SJSA1 (cell line): ENCODE measurements at places on chromosomes 11 and 22. TPM values are rescaled to one million over a fixed set of nuclear protein-coding genes. Genes with fewer than 3 reads are reported as not detected.
A peak's percentile ranks its signal among the peaks of the same experiment; 100 is the strongest.

DNA sequence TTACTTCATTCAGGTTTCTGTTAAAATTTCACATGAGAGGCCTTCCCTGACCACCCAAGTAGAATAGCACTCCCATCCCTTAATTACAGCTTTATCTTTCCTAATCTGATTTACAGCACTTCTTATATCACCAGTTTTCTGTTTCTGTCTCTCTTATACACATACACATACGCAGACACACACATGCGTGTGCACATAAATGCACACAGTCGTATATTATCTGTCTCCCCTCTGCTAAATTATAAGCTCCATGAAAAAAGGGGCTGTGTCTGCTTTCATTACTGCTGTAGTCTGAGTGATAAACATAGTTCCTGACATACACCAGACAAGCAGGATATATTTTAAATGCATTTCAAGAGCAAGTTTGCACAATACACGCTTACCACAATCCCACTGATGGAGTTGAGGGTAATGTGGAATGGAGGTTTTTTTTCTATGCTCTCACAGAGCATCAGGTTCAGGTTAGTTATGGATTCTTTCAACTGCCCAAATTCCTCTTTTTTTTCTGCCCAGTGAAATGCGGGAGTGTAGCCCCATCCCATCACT lies 13.7 kb upstream of the TOP3B start:
- no peak for DNase-seq
- no peaks in the 10 kb centered on the region for H3K4me1 ChIP-seq

DNA sequence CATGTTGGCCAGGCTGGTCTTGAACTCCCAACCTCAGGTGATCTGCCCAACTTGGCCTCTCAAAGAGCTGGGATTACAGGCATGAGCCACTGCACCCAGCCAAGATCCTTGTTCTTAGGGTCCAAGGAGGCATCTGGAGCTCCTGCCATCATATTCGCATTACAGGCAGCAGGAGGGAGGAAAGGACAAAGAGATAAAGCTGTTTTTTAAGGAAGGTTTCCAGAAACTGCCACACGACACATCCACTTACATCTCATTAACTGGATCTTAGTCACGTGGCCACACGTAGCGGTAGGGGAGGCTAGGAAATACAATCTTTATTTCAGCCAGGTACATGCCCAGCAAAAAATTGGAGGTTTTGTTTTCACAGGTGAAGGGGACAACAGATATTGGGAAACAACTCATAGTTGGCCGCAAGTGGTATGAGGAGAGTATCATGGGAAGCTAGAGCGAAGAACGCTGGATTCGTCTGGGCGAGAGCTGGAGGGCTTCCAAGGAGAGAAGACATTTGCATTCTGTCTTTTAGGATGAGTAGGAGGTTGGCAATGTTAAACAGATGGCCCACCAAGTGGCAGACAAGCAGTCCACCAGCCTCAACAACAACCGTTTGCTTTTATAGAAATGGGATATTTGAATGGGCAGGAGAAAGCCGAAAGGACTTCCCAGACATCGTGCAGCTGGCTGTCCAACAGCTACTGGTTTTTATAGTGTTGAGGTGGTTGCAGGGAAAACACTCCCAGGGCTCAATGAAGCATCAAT lies 39.2 kb upstream of the DMC1 start:
- H3K27ac ChIP-seq = no peak overlapping the region
- H3K36me3 ChIP-seq = no peaks in the 10 kb centered on the region
- no peak for DNase-seq
- no peaks in the 10 kb centered on the region for H3K27me3 ChIP-seq
- H3K4me1 ChIP-seq = peaks cover 11% of the 10 kb centered on the region

GRCh38 chr22:44622679-44623078 lies 79.3 kb upstream of the PRR5 start:
- H3K36me3 ChIP-seq = no peaks in the 10 kb centered on the region
- no peaks in the 10 kb centered on the region for H3K27me3 ChIP-seq
- H3K4me1 ChIP-seq = no peaks in the 10 kb centered on the region
- no peak overlapping the region for H3K4me3 ChIP-seq
- no peak for DNase-seq

GRCh38 chr22:39814899-39815298 lies 78.7 kb downstream of the ENTHD1 start:
- H3K4me3 ChIP-seq = no peak overlapping the region
- no peak overlapping the region for H3K27ac ChIP-seq
- no peak for DNase-seq

DNA sequence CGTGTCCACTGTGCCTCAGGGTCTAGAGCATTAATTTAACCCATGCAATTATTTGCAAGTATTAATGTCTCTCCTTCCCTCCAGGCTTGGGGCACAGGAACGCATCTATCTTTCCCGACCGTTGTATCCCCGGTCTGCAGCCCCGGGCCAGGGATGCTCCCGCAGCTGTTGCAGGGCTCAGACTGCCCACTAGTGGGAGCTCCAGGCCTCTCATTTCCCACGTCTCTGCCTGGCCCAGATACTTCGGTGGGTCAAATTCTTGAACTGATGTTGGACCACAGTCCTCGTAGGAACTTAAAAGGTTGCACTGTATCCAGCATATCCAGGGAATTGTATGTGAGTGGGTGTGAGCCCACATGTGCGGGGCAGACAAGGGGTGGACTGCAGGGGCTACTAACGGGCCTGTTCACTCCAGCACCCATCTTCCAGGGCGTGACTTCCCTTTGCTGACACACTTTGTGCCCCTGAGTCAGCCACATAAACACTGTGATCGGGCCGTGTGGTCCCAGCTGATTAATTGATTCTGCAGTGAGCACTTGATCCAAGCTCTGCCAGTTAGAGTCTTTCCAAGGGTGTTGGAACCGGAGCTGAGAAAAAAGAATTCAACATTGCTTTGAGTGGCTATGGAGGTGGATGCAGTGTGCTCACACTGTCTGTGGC lies 451.3 kb downstream of the TBC1D22A start:
- DNase-seq = no peak
- no peaks in the 10 kb centered on the region for H3K4me1 ChIP-seq
- peaks cover 10% of the 10 kb centered on the region; the same call in 1 of the 2 replicates for H3K27me3 ChIP-seq
- H3K27ac ChIP-seq = no peak overlapping the region

DNA sequence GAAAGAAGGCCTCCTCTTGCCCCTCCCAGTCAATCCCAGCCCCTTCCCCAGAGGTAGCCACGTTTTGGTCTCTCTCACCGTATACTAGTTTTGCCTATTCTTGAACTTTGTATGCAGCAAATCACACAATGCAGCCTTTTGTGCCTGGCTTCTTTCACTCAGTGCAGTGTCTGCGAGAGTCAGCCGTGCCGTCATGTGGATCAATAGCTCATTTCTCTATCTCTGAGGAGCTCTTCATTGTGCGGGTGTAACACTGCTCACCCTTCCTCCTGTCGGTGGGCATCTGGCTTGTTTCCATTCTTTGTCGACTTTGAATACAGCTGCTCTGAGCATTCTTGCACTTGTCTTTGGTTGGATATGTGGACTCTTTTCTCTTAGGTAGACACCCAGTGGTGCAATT lies 146.5 kb downstream of the CACNA1I start:
- no peak overlapping the region for H3K4me3 ChIP-seq
- H3K27me3 ChIP-seq = peaks cover 3% of the 10 kb centered on the region; the same call in 1 of the 2 replicates
- DNase-seq = no peak
- H3K27ac ChIP-seq = no peak overlapping the region

CCDC87 gene
- total RNA-seq = 0.34 TPM in 1 of 2 replicates, not detected in the other

BLID gene
- 0.42 TPM in 1 of 2 replicates, not detected in the other for total RNA-seq

GRCh38 chr11:79205786-79206185 lies 235.0 kb downstream of the TENM4 start:
- no peaks in the 10 kb centered on the region for H3K27me3 ChIP-seq
- H3K4me3 ChIP-seq = no peak overlapping the region
- H3K36me3 ChIP-seq = no peaks in the 10 kb centered on the region
- no peak overlapping the region for H3K27ac ChIP-seq
- H3K4me1 ChIP-seq = no peaks in the 10 kb centered on the region

GRCh38 chr11:125215976-125216375 lies 51.4 kb downstream of the PKNOX2 start:
- no peak overlapping the region for H3K27ac ChIP-seq
- H3K4me3 ChIP-seq = no peak overlapping the region
- no peak for DNase-seq
- H3K27me3 ChIP-seq = no peaks in the 10 kb centered on the region
- no peaks in the 10 kb centered on the region for H3K4me1 ChIP-seq

GRCh38 chr11:1077417-1078119 lies 2.9 kb downstream of the MUC2 start:
- no peaks in the 10 kb centered on the region for H3K36me3 ChIP-seq
- H3K4me3 ChIP-seq = no peak overlapping the region
- H3K4me1 ChIP-seq = peaks cover 14% of the 10 kb centered on the region
- DNase-seq = no peak
- H3K27me3 ChIP-seq = no peaks in the 10 kb centered on the region

SMIM38 gene
- total RNA-seq = 0.38 and 0.50 TPM in 2 replicates

DNA sequence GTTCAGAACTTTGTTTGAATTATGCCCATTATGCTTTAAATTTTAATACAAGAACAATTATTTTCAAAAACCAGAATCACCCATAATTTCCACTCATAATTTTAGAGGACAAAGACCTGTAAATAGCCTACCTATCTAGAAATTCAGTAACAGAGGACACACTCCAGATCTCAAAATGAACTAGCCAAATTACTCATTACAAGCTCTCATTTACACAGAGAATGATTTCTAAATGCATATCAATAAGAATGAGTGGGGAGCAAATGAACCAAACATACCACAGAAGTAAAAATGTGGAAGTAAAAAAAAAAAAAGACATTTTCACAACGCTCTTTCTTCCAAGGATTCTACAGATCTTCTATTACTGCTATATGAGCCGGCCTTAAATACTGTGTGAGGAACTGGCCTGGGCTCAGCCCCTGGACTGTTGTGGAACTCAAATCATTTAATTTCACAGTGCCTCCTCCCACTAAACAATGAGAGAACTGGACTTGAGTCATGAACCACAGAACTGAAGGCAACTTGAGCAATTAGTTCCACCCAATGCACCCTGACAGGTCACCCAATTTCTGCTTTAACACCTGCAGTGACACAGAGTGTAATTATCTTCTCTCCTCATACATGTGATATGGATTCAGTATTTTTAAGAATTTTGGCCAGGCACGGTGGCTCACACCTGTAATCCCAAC lies 8.0 kb downstream of the MRTFA start:
- no peaks in the 10 kb centered on the region for H3K36me3 ChIP-seq
- no peak for DNase-seq
- peaks cover 17% of the 10 kb centered on the region for H3K4me1 ChIP-seq
- H3K4me3 ChIP-seq = no peak overlapping the region

LARGE2 gene
- not detected in 2 replicates for total RNA-seq

MAP6 gene
- 0.13 TPM in 1 of 2 replicates, not detected in the other for total RNA-seq

DNA sequence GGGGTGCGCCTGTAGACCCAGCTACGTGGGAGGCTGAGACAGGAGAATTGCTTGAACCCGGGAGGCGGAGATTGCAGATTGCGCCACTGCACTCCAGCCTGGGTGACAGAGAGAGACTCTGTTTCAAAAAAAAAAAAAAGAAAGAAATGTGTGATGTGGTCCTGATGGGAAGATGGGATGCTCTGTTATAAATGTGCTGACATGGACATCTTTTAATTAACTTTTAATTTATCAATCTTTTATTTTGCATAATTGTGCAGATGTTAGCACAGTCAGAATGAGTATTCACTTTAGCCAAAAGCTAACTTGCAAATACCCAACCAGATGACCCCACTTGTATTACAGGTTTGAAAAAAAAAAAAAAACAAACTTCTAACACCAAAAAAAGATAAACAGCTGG lies 23.8 kb upstream of the USP47 start:
- H3K36me3 ChIP-seq = no peaks in the 10 kb centered on the region
- H3K27ac ChIP-seq = no peak overlapping the region
- peaks cover 6% of the 10 kb centered on the region for H3K4me1 ChIP-seq

- no peaks in the 10 kb centered on the region for H3K36me3 ChIP-seq
- no peak overlapping the region for H3K27ac ChIP-seq
- H3K27me3 ChIP-seq = no peaks in the 10 kb centered on the region; the same call in 1 of the 2 replicates
- no peak for DNase-seq
- no peak overlapping the region for H3K4me3 ChIP-seq
These were observed 105.8 kb downstream of the SERGEF start for GRCh38 chr11:17907046-17907445.

GRCh38 chr11:20010156-20010850 lies 150.0 kb downstream of the DBX1 start:
- H3K27me3 ChIP-seq = no peaks in the 10 kb centered on the region
- H3K36me3 ChIP-seq = no peaks in the 10 kb centered on the region
- no peaks in the 10 kb centered on the region for H3K4me1 ChIP-seq
- H3K27ac ChIP-seq = no peak overlapping the region
- DNase-seq = no peak
- no peak overlapping the region for H3K4me3 ChIP-seq

DNA sequence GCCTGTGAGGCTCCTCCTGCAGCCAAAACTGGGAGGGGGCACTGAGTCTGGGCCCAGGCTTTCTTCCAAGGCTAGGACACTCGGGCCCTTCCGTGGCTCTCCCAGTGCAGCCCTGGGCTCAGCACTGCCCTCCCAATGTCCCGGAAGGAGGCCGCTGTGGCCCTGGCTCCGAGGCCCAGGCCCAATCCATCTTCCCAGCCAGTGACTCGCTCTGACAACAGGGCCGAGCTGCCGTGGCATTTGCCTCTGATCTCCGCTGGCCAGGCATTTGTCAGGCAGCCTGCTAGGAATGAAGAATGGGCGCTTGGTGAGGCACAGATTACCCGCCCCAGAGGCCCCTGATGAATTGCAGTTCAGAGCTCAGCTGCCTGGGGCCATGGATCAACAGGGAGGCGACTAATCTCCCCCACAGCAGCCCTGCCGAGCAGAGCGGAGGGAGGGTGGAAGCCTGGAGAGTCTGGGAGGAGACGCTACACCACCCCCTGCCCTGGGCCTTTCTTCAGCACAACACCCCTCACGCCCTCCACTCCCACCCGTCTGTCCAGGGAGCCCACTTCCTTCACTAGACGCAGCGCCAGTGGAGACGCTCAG lies 8.3 kb downstream of the FXYD2 start:
- H3K27me3 ChIP-seq = no peaks in the 10 kb centered on the region
- no peak overlapping the region for H3K27ac ChIP-seq
- peaks cover 11% of the 10 kb centered on the region for H3K4me1 ChIP-seq
- no peaks in the 10 kb centered on the region for H3K36me3 ChIP-seq
- no peak overlapping the region for H3K4me3 ChIP-seq

GRCh38 chr22:33438273-33438672 lies 380.1 kb upstream of the SYN3 start:
- no peak overlapping the region; the same call in 1 of the 2 replicates for H3K27ac ChIP-seq
- no peaks in the 10 kb centered on the region for H3K36me3 ChIP-seq
- peak; percentile 67 for DNase-seq
- no peak overlapping the region for H3K4me3 ChIP-seq
- peaks cover 13% of the 10 kb centered on the region for H3K4me1 ChIP-seq
- no peaks in the 10 kb centered on the region for H3K27me3 ChIP-seq

- no peak for DNase-seq
- H3K4me3 ChIP-seq = no peak overlapping the region
- no peak overlapping the region for H3K27ac ChIP-seq
- no peaks in the 10 kb centered on the region for H3K4me1 ChIP-seq
These were observed 153.0 kb upstream of the LRRC4C start for GRCh38 chr11:41612415-41612814.

GRCh38 chr11:6968816-6969215 lies 42.6 kb downstream of the ZNF215 start:
- H3K27me3 ChIP-seq = no peaks in the 10 kb centered on the region
- no peaks in the 10 kb centered on the region for H3K36me3 ChIP-seq
- no peak overlapping the region for H3K27ac ChIP-seq
- H3K4me1 ChIP-seq = no peaks in the 10 kb centered on the region
- H3K4me3 ChIP-seq = no peak overlapping the region
